ENCODE measurements at places on chromosomes 11 and 22.

DNA sequence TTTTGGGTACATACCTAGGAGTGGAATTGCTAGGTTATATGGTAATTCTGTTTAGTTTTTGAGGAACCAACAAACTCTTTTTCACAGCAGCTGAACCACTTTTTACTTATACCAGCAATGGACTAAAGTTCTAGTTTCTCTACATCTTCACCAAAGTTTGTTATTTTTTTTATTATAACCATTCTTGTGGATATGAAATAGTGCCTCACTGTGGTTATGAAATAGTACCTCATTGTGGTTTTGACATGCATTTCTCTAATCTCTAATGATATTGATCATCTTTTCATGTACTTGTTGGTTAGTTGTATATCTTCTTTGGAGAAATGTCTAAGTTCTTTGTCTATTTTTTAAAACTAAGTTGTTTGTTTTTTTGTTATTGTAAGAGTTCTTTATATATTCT lies 27.2 kb downstream of the STIM1 start:
- no peak for DNase-seq

- DNase-seq = no peak
Observed at GRCh38 chr11:93219440-93219839, 21.6 kb upstream of the SLC36A4 start.

GRCh38 chr11:34595960-34596644 lies 24.8 kb upstream of the EHF start:
- DNase-seq = no peak

- DNase-seq = no peak
Observed at GRCh38 chr11:1375161-1375954, 14.4 kb upstream of the BRSK2 start.

- DNase-seq = no peak
Observed at GRCh38 chr11:71078482-71078881, 173.9 kb downstream of the SHANK2 start.

All from activated CD4-positive, alpha-beta memory T cell treated with anti-CD3 and anti-CD28 coated beads for 36 hours (primary cell).